Ovary (tissue), 10 donors: ENCODE measurements at places on chromosomes 7 and 10. TPM values are rescaled to one million over a fixed set of nuclear protein-coding genes. Genes with fewer than 3 reads are reported as not detected.

Gene STRIP2
- 1.3 TPM for total RNA-seq

Gene ENO4
- 0.72 TPM for total RNA-seq

Gene INMT
- total RNA-seq, result 153 TPM

Gene TMEM273
- total RNA-seq, result 3.3 TPM

Gene CYP3A4
- total RNA-seq, result 0.69 TPM

Gene TAS2R3
- total RNA-seq, result 4.9 TPM

GRCh38 chr10:129963641-129964501 lies at the start of gene EBF3:
Gene EBF3 (minus strand): TSS chr10:129964274. CDS start chr10:129963768, 506 bp downstream.
- peak within 1 kb of the TSS; percentile 26 for H3K4me3 ChIP-seq
- H3K36me3 ChIP-seq, result no peaks in the 10 kb centered on the region
- peaks cover 12% of the 10 kb centered on the region for H3K4me1 ChIP-seq
- no peak within 1 kb of the TSS for H3K27ac ChIP-seq

- no peaks in the 10 kb centered on the region for H3K4me1 ChIP-seq
- no peaks in the 10 kb centered on the region for H3K27me3 ChIP-seq
- H3K36me3 ChIP-seq, result no peaks in the 10 kb centered on the region
- H3K27ac ChIP-seq, result no peak overlapping the region
These were observed 119.8 kb downstream of the TWIST1 start for GRCh38 chr7:18997477-18998150.

GRCh38 chr7:44396496-44396895 lies 71.1 kb upstream of the CAMK2B start:
- peaks cover 2% of the 10 kb centered on the region for H3K4me1 ChIP-seq
- H3K4me3 ChIP-seq, result no peak overlapping the region
- H3K27me3 ChIP-seq, result no peaks in the 10 kb centered on the region
- no peaks in the 10 kb centered on the region for H3K36me3 ChIP-seq
- H3K27ac ChIP-seq, result no peak overlapping the region

DNA sequence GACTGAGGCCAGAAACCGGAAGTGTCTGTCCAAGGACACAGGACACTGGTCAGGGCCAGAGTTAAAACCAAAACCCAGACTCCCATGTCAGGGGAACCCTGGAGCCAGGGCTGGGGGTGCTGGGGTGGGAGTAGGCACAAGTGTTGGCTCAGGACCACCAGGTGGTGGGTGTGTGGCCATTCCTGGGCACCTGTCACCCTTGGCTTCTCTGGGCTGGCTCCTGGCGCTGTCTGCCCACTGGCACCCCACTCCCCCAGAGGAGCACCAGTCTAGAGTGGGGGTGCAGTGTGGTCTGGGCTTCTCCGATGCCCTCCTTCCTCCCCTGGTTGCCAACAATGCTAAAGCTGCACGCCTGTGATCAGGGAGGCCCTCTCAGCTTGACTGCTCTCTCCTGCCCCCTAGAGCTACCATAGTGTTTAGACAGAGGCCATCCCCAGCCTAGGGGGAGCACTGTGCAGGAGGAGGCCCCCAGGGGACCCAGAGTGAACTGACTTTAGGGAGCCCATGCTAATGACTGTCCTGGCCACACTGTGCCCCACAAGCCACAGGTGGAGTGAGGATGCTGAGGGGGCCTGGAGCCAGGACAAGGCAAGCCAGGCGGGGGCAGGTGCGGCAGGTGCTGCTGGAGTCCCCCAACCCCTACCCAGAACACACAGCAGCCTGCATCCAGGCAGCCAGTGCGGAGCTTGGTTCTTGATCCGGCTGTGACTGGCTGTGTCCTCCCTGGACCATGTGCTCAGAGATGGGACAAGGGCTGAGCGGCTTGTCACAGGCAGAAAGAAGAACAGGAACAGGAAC lies 11.0 kb downstream of the RASGEF1A start:
- DNase-seq, result no peak
- H3K27me3 ChIP-seq, result no peaks in the 10 kb centered on the region
- H3K4me3 ChIP-seq, result no peak overlapping the region

DNA sequence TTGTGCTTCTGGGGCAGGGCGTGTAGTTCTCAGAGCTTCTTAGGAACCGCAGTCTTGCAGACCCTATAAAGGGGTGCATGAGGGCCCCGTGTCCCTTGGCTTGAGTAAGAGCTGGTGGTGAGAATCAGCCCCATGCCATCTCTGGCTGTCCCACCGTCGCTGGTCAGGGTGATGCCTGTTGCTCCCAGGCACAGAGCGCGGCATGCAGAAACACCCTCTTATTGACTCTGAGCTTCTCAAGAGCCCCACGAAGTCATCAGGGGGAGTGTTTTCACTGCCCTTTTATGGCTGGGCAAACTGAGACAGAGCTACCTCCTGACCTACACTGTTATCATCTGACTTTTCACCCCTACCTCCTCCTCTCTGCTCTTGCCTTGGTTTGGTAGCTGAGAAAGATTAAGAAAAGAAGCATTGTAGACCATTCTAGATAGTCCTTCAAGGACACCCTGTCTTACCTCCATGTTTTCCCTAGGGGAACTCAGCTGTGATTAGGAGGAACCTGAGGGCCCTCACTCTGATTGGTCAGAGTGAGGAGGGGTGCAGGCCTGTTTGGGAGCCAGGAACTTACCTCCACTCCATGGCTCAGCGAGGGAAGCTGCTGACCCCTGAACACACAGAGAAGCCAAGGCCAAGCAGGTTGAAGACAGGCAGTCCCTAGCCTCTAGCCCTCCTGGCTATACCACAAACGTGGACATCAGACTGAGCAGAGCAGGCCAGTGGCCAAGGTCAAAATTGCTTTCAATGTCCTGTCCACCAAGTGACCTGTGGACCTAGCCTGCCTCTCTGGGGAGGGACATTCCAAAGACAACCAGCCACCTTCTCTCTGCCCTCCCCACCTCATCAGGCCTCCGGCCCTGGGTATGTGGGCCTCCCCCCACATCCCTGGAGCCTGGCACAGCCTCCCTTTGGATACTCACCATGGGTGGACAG lies 17.6 kb downstream of the UNC5B start:
- DNase-seq, result no peak
- no peaks in the 10 kb centered on the region for H3K36me3 ChIP-seq
- H3K27me3 ChIP-seq, result no peaks in the 10 kb centered on the region
- no peak overlapping the region for H3K4me3 ChIP-seq
- no peak overlapping the region for H3K27ac ChIP-seq

GRCh38 chr10:125029584-125030242 lies 87.8 kb downstream of the ZRANB1 start:
- H3K27ac ChIP-seq, result no peak overlapping the region
- H3K27me3 ChIP-seq, result no peaks in the 10 kb centered on the region
- no peaks in the 10 kb centered on the region for H3K36me3 ChIP-seq
